ENCODE measurements at places on chromosomes 3 and 15.
A peak's percentile ranks its signal among the peaks of the same experiment; 100 is the strongest.

- peak; percentile 73 for DNase-seq
Measured at GRCh38 chr3:58521917-58522631, 14.9 kb downstream of the ACOX2 start.

- no peak for DNase-seq
Measured at GRCh38 chr3:13347390-13347950, 72.7 kb downstream of the NUP210 start.

- DNase-seq, result no peak
Measured at GRCh38 chr15:74920456-74920855, 13.8 kb upstream of the FAM219B start.

- DNase-seq, result no peak
Measured at GRCh38 chr3:128518587-128519490, 25.8 kb upstream of the GATA2 start.

DNA sequence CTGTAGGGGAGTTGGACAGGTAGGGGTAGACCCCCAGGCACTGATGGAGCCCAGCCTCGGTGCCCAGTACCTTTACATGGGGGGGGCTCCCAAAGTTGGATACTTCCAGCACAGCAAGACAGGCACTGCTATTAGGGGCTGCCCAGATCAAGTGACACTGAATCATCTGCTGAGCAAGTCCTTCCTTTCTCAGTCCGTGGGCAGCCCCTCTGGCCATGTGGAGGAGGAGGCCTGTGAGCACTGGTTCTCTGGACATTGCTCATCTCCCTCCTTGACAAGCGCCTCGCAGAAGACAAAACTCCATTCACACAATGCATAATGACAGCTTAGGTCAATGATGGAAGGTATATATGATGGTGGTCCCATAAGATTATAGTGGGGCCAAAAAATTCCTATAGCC lies 35.7 kb downstream of the EEFSEC start:
- DNase-seq, result no peak

DNA sequence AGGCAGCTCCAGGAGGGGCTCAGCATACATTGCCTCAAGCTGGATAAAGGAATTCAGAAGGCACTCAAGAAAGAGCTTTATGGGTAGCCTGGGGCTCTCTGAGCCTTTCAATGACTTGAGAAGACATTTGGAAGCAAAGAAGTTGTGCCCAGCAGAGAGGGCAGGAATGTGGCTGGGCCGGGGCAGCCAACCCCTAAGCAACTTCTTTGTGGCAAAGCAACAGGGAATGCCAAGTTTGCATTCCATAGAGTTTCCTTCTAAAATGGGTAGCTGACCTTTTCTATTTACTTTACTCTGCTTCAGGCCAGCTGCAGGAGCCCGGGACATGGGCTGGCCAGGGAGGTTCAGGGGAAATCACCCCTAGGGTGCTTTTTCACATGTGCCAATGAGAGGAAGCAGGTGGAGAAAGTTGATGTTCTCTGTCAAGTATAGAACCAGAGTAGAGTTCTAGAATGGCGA lies 45.6 kb downstream of the CCDC12 start:
- DNase-seq, result peak; percentile 89

DNA sequence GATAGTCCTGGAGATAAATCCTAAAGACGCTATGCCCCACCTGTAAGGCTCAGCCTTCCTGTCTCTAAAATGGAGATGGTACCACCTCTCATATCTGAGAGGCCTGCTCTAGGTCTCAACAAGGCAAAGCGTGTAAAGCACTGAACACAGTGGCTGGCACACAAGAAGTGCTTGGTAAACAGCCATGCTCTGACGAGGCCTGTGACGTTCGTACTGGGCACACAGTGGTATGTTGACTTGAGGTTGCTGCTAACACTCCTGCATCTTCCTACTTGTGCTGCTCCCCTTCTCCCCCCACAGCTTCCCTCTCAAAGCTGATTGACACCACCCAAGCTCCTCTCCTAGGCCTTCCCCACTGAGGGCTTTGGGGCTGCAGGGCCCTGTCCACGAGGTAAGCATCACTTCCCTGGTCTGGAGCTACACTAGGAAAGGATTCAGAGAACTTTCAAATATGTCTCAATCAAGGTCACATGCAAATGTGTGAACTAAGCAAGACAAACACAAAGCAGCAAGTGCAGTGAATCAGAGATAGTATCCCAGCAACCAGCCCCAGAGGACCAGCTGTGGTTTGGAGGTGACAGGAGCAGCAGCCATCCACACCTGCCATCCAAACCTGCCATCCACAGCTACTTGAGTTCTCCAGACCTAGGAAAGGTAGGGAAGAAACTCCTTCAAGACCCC lies 177.5 kb downstream of the STT3B start:
- peak; percentile 11 for DNase-seq

- no peak for DNase-seq
Measured at GRCh38 chr3:196772897-196773296, 33.2 kb downstream of the PAK2 start.

- no peak for DNase-seq
Measured at GRCh38 chr3:129481766-129482332, 41.8 kb downstream of the IFT122 start.

- no peak for DNase-seq
Measured at GRCh38 chr15:77018796-77019505, 24.0 kb downstream of the PSTPIP1 start.

- DNase-seq, result peak; percentile 32
Measured at GRCh38 chr15:72235298-72235697, 4.3 kb upstream of the PKM start.

GRCh38 chr3:195240171-195240701 lies 30.7 kb downstream of the XXYLT1 start:
- DNase-seq, result no peak

DNA sequence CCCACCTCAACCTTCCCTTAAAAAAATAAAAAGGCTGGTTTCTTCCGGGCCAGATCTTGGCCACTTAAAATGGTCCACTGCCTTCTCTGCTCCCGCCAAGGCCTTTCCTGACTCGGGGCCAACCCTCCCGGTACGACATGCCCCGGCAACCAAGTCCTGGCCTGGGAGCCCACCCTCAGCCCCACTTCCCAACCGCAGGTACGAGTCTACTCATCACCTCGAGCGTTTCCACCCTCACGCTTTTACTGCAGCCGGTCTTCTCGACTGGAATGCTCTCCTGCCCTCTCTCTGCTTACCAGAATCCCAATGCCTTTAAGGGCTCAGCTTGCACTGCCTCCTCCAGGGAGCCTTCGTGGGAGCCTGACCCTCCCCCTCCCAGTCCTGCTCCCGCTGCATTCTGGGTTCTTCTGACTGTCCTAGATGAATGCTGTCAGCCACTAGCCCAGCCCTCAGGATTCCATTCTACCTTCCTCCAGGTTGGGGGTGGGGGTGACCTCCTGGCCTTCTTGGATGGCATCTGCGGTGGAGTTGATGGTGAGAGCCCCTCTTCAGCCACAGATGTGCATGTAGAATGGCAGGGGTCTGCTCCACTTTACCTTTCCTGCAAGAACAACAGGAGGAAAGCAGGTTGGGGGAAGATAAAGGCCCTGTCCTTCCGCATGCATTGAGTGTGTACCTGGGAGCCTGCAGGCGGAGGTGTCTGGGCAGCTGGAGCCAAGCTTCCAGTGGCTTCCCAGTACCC lies 1.1 kb upstream of the CSRNP1 start:
- peak; percentile 77 for DNase-seq

GRCh38 chr3:137194301-137194700 lies 236.5 kb downstream of the IL20RB start:
- peak; percentile 41 for DNase-seq

- peak; percentile 87 for DNase-seq
Measured at GRCh38 chr15:64163659-64164362, 989 bp upstream of the PPIB start.

- DNase-seq, result no peak
Measured at GRCh38 chr3:51860703-51861665, at the start of gene IQCF2. IQCF2 (plus strand) TSS chr3:51861615; CDS start chr3:51861667, 52 bp downstream.

- DNase-seq, result no peak
Measured at GRCh38 chr3:161081633-161082032, 23.5 kb downstream of the B3GALNT1 start.

- DNase-seq, result no peak
Measured at GRCh38 chr3:37481982-37482381, 307.6 kb upstream of the LRRFIP2 start.

- DNase-seq, result no peak
Measured at GRCh38 chr15:28994831-28995596, 109.2 kb downstream of the APBA2 start.

DNA sequence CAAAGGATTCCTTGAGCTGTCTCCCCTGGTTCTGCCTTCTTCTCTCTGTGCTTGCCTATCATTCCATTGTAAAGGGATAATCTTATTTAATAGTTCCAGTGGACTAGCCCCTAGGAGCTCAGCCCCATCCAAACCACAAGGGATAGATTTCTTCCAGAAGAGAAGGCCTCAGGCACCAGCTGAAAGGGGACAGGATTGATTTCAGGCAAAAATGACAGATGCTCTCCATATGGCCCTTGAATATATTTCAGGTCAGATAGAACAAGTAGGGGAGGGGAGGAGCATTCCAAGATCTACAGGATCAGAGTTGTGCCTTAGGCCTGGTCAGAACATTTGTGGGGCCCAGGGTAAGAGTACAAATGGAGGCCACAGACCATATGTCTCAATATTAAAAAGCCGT lies 85.3 kb downstream of the RPLP1 start:
- DNase-seq, result no peak

GRCh38 chr3:23495507-23495906 lies 292.4 kb downstream of the UBE2E2 start:
- peak; percentile 33 for DNase-seq

- peak; percentile 96 for DNase-seq
Measured at GRCh38 chr3:12294885-12295580, 6.2 kb downstream of the PPARG start.

DNA sequence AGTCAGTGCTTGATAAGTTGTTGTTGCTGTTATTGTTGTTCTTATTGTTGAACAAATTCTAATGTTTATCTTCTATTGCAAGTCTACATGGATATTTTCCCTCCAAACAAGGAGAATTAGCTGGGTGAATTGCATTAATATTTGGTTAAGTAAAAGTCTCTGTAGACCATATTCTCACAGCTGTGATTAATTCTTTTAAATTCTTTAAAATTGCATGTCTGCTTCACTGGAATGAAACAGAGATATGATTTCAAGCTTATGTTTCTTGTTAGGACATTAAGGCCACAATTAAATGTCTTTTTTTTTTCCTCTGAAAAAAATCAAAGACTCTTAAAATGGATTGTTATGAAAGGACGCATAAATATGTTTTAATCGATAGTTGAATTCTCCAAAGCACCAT lies 153.4 kb downstream of the EBLN2 start:
- DNase-seq, result no peak

All from renal cortical epithelial cell (primary cell).